H7 (cell line): ENCODE measurements at places on chromosomes 5 and 9. TPM values are rescaled to one million over a fixed set of nuclear protein-coding genes. Genes with fewer than 3 reads are reported as not detected.

CDC25C gene
- 36.0 and 38.7 TPM in 2 replicates for total RNA-seq

PLCXD3 gene
- 0.18 and 0.38 TPM in 2 replicates for total RNA-seq

ARID3C gene
- not detected in 2 replicates for total RNA-seq

ADAMTS2 gene
- total RNA-seq = 1.7 and 2.2 TPM in 2 replicates

OTP gene
- total RNA-seq = not detected in 2 replicates

PCDHB8 gene
- not detected in 2 replicates for total RNA-seq

AJM1 gene
- 0.14 and 0.52 TPM in 2 replicates for total RNA-seq

DNA sequence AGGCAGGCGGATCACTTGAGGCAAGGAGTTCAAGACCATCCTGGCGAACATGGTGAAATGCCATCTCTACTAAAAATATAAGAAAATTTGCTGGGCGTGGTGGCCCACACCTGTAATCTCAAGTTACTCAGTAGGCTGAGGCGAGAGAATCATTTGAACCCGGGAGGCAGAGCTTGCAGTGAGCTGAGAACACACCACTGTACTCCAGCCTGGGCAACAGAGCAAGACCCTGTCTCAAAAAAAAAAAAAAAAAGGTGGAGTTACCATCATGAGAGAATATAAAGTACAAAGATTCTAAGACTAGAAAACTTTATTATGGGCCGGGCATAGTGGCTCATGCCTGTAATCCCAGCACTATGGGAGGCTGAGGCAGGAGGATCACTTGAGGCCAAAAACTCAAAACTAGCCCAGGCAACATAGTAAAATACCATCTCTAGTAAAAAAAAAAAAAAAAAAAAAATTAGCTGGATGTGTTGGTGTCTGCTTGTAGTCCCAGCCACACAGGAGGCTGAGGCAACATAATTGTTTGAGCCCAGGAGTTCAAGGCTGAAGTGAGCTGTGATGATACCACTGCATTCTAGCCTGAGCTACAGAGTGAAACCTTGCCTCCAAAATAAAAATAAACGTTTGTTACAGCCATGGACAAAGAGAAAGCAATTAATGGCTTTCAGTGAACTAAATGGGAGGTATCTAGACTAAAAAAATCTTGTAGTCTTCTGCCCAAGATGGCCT lies 12.9 kb downstream of the ANXA2R start:
- DNase-seq = no peak

- DNase-seq = no peak
Measured at GRCh38 chr9:19074836-19075235, 25.6 kb downstream of the RRAGA start.

GRCh38 chr5:73617510-73618279 lies 8.3 kb upstream of the ARHGEF28 start:
- no peak for DNase-seq

DNA sequence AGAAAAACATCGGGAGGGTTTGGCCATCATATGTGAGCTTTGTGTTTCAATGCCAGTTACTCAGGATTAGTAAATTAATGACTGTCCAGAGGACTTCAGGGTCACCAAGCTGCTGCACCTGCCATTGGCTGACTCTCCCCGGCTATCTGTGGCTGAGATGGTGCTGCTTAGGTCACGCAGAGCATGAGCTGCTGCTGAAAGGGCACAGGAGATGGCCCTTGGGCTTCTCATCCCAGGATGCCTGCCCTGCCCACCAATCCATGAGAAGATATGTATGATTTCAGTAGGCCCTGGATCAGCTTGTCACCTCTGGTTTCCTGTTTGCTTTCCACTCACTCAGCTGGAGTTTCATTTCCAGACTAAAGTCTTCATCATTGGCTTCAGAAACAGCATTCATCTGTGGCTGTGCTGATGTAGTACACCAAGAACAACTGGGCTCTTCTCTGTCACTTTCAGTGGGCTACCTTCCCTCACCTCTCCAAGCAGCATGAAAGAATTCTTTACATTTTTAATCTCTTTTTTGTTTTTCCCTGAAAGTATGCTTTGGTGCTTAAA lies 2.4 kb upstream of the CATSPER3 start:
- no peak for DNase-seq

DNA sequence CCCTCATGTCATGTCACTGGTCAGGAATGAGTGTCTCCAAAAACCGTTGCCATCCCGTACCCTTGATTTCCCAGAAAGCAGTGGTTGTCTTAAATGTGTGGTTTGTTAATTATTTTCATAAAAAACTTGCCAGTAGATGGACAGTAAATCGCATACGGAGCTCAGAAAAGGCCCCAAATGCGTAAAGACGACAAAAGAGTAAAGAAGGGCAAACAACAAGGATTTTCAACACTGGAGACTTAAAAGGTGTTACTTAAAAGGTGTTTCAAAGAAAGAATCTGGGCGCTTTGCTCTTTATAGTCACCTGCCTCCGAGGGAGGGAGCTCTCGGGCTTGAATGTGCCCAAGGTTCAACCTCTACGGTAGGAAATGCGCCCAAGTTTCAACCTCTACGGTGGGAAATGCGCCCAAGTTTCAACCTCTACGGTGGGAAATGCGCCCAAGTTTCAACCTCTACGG lies 734 bp downstream of the KIF27 start:
- peak; percentile 71 for DNase-seq

GRCh38 chr5:59236448-59236847 lies 653.6 kb downstream of the RAB3C start:
- no peak for DNase-seq

- DNase-seq = no peak
Measured at GRCh38 chr9:78470216-78470615, 173.3 kb downstream of the PSAT1 start.

DNA sequence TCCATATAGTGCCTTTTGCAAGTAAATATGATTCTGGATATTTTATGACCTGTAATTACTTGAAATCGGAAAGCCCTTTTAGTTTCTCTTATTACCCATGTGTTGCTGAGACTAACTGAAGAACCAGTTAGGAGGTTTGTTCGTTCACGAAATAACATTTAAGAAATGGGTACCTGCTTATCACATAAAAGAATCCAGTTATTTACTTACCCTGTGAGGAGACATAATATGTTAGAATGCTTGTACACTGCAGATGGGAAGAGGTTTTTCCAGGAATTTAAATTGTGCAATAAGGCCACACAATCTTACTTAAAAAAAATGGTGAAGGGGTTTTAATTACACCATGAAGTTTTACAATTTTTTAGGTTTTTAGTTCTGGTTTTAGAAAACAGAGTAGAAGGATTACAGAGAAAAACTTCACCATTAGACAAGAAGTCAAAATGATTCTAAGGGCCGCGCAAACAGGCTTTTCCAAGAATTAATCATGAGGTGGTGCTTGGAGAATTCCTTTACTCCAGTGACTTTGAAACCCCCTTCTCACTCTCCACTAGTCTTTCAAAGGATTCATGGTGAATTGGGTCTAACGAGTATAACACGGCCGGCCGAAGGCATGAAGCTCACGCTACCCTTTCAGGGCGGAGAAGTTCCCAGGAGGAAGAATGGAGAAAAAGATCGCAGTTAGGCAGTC lies 1.1 kb upstream of the PTGER4 start:
- no peak for DNase-seq

DNA sequence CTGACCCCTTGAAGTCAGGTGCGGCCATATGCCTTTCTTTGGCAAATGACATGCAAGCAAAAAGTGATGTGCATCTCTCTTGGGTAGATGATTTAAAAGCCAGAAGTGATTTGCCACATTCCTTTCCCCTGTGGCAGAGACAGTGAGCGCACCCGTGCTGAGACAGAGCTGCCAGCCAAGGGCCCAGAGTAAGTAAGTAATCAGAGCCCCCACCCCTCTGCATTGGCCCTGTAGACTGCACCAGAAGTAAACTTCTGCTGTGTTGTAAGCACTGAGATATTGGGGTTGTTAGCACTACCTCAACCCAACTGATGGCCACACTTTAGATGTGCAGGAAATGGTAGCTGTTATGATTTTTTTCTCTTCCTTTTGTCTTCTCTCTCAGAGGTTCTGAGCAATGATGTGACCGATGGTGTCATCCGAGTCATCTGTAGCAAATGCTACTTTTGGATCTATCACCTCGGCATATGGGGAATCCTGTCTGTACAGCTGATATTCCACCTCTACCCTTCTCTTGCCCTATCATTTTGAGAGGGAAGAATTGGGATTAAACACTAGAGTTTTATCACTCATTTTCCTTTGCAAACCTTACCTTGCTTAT lies 58.0 kb downstream of the DOCK2 start:
- DNase-seq = no peak

GRCh38 chr5:151903243-151903653 lies 21.4 kb downstream of the GLRA1 start:
- DNase-seq = peak; percentile 69

GRCh38 chr5:107893642-107894041 lies 222.9 kb upstream of the EFNA5 start:
- DNase-seq = no peak

DNA sequence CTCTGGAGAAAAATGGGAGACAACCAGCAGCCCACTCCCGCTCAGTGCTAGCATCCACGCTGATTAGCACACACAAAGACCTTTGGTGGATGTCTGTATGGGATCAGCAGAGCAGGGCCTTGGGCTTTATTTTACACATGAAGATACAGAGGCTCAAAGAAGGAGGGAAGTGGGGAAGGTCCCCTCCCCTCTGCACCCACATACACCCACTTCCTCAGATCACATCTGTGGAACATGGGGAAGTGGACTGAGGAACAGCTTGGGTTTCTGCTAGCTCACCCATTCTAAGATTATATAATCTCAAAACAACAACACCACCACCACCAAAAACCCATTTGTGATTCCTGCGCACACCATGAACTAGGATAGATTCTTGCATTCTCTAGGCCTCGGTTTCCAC lies 14.0 kb downstream of the GGTA1 start:
- DNase-seq = no peak

GRCh38 chr9:77158772-77159513 lies 18.4 kb upstream of the VPS13A start:
- no peak for DNase-seq

- DNase-seq = no peak
Measured at GRCh38 chr9:68721666-68722330, 16.8 kb downstream of the PIP5K1B start.

DNA sequence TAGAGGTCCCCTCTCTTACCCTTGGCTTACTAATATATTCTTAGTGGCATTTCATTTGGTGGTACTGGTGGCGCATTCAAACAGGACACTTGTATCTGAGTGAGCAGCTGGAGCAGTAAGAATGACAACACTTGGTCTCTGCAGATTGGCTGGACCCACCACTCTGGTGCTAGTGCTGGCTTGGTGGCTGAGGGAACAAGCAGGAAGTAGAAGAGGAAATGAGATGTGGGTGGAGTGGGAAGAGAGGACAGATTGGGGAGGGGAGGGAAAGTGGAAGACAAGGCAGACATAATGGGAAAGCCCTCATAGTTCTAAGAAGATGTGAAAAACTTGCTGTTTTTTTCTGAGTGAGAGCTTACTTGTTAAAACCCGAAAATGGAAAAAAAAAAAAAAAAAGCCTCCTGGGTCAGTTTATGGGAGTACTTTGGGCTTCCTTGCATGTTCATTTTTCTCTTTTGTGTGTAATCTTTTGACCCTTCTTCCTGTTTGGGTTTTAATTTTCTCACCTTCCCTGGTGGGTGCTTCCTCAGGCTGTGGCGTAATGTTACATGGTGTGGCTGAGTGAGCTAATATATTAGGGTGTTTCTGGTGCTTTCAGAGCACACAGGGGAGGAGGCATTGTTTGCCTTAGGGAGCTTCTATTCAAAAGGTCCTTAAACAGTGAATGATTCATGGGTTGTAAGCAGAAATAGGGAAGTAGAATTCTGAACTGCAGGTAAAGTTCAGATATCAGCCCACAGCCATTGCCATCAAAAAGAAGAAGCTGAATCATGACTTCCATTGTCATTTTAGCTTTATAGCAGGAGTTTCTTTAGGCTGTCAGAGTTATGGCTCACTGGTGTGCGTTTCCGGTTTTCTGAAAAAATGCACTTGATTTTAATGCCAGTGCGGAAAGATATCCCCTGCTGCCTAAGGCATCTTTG lies 52.3 kb downstream of the TLE4 start:
- DNase-seq = no peak

DNA sequence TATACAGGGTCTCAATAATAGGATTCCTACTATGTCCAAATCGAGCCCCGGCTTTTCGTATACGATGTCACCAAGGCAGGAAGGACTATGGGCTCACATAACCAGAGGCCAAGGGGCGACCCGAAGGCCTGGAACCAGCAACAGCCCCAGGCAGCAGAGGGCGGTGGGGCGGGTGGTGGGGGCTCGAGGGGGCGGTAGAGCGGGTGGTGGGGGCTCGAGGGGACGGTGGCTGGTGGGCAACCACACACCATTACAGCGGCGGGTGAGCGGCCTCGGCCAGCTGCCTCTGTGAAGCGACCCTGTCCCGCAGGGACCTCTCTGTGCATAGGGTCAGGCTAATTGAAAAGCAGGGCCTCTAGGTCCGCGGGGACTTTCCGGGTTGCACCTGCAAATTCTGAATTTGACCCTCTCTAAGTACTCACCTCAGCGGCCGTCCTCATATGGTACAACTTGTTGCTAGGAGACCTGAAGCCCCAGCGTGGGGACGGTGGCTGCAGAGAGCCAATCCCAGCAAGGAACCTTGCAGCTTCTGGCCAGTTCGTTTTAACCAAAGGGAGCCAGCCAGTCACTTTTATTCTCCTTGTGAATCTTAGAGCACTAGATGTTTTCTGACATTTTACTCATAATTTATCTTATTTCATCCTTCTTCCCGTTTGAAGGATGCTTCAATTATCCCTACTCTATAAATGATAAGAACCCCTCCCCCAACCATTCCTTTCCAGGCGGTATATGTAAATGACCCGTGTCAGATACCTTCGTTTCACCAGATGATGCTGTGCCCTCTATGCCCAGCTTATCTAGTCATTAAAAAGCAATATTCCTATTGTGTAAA lies at the start of gene NME5:
NME5 (minus strand) TSS at position 480 of the 832 bp plus-strand sequence. CDS start 648 bp downstream, outside the sequence.
- DNase-seq = peak; percentile 86

- DNase-seq = no peak
Measured at GRCh38 chr9:4009006-4009511, 290.8 kb downstream of the GLIS3 start.

GRCh38 chr9:79977510-79978197 lies 405.9 kb downstream of the TLE4 start:
- DNase-seq = no peak

- no peak for DNase-seq
Measured at GRCh38 chr5:102666164-102666946, 88.8 kb upstream of the PAM start.

- DNase-seq = no peak
Measured at GRCh38 chr9:113572076-113572861, 108.7 kb downstream of the RGS3 start.
